Aorta (tissue), 5 donors: ENCODE measurements at places on chromosomes 7 and 10.

- H3K4me3 ChIP-seq = no peak overlapping the region
- no peaks in the 10 kb centered on the region for H3K27me3 ChIP-seq
- H3K27ac ChIP-seq = no peak overlapping the region
- no peak for DNase-seq
Measured at GRCh38 chr10:113019096-113019495, 69.0 kb downstream of the TCF7L2 start.

DNA sequence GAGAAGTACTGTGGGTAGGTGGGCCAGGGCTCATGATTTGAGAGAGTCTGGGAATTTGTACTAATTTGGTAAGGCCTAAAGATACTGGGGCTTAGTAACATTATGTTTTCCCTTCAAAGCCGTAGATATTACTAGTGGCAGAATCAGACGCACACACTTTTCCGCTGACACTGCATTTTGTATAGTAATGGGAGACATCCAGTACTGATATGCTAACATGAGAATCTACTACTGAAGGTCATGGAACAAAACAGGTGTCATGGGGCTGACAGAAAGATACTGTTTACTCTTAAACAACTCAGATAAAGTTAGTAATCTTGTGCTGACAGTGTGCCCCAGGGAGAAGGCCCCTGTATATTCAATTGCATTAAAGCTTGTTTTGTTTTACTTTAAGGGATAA is 11.1 kb upstream of the GIMAP7 start:
- H3K4me1 ChIP-seq = no peaks in the 10 kb centered on the region
- H3K27ac ChIP-seq = no peak overlapping the region
- H3K27me3 ChIP-seq = no peaks in the 10 kb centered on the region

DNA sequence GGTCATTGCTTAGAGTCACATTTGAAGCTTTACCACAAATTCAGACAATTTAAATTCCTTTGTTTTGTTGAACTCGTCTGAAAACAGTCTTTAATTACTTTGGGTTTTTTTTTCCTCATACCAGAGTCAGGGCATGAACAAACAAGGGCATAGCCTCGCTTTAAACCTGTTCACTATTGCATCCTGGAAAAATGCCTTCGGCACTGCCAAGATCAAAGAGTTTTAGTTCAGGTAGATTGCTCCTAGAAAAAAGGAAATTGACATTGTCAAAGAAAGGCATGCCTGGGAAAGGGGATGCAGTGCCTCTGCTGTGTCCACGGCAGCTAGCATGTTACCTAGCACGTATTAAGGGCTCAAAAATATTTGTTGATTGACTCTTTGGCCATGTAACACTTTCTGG is 235.1 kb downstream of the ARHGAP21 start:
- no peaks in the 10 kb centered on the region for H3K27me3 ChIP-seq
- no peaks in the 10 kb centered on the region for H3K36me3 ChIP-seq
- no peak for DNase-seq
- no peaks in the 10 kb centered on the region for H3K4me1 ChIP-seq
- no peak overlapping the region for H3K4me3 ChIP-seq

- no peak for DNase-seq
- no peaks in the 10 kb centered on the region for H3K36me3 ChIP-seq
- no peak overlapping the region for H3K4me3 ChIP-seq
Measured at GRCh38 chr7:142806957-142807356, 36.2 kb downstream of the PRSS2 start.

DNA sequence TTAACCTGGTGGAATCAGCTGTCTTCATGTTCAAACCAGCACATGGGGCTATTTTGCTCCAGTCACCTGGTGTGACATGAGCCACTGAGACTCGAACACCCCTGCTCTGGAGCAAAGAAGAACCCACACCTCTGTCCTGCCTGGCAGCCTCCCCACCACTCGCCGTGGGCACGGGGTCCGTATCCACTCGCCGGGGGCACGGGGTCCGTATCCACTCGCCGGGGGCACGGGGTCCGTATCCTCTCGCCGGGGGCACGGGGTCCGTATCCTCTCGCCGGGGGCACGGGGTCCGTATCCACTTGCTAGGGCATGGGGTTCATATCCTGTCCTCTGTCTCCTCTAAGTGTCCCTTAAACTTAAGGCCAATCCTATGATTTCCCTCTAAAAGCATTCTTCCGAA is 558.7 kb downstream of the PTPRN2 start:
- H3K4me1 ChIP-seq = no peaks in the 10 kb centered on the region
- H3K27ac ChIP-seq = no peak overlapping the region
- DNase-seq = no peak
- H3K36me3 ChIP-seq = no peaks in the 10 kb centered on the region
- H3K4me3 ChIP-seq = no peak overlapping the region

DNA sequence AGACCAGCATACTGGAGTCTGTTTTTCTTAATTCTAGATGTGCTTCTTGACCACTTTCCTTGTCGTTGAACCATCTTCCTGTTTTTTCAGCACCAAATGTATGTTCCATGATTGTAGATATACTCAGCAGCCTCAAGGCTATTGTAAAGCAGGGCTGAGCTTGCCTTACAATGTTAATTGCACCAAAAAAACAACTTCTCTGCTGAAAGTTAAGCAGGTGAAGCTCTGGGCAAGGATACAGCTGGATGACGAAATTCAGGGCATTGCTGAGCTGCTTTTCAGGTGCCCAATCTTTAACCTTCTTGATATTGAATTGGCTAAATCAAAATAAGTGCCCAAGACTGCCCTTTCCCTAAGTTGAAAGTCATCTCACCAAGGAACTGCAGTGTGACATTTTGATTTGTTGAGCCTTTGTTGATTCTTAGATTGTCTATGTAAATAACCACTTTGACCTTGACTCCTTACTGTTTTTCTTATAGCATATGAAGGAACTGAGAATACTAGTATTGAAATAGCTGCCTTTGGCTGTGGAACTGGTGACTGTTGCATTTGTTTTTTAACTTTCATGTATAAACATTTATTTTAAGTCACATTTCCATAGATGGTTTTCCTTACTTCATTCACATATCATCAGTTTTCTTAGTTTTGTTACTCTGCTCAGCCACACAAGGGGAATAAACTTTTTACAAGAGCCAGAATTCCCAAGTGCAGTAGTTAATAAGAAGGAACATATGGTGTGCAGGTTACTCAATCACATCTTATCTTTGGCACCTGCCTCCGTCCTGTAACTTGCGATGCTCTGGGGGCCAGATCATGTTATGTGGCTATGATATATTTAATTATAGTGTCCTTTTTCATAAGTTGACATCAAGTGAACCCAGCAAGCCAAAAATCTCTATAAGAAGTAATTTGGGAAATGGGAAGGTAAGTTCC is 3.1 kb downstream of the AHCYL2 start:
- DNase-seq = no peak
- no peak overlapping the region for H3K27ac ChIP-seq
- no peaks in the 10 kb centered on the region for H3K36me3 ChIP-seq
- no peaks in the 10 kb centered on the region for H3K27me3 ChIP-seq
- no peaks in the 10 kb centered on the region for H3K4me1 ChIP-seq

GRCh38 chr7:94344826-94345225 is 49.9 kb upstream of the COL1A2 start:
- no peak overlapping the region for H3K4me3 ChIP-seq
- no peaks in the 10 kb centered on the region for H3K36me3 ChIP-seq
- H3K4me1 ChIP-seq = peaks cover 3% of the 10 kb centered on the region
- H3K27me3 ChIP-seq = no peaks in the 10 kb centered on the region
- DNase-seq = no peak

GRCh38 chr10:31977440-31978155 is 49.0 kb upstream of the ARHGAP12 start:
- H3K4me1 ChIP-seq = no peaks in the 10 kb centered on the region
- no peak overlapping the region for H3K27ac ChIP-seq

- no peaks in the 10 kb centered on the region for H3K27me3 ChIP-seq
- DNase-seq = no peak
- no peaks in the 10 kb centered on the region for H3K36me3 ChIP-seq
- no peak overlapping the region for H3K27ac ChIP-seq
- no peak overlapping the region for H3K4me3 ChIP-seq
- H3K4me1 ChIP-seq = no peaks in the 10 kb centered on the region
Measured at GRCh38 chr7:107079212-107079940, 34.9 kb downstream of the PRKAR2B start.

DNA sequence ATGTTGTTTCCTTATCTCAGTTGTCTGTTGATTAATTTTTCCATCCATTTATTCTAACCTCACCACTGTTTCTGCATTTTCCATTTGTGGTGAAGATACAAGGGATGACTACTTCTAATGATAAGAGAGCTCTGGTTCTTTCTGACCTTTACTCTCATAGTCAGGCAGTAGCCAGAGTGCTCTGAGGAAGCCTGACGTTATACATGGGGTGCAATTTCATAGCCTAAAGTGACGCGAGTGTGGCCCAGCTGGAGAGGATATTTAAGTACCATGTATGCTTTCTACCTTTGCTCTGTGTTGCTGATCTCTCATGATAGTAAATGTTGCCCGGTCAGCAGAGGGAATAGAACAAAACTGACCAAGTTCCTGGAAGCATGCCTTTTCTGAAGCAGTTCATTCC is 33.9 kb upstream of the CYCS start:
- DNase-seq = no peak
- no peaks in the 10 kb centered on the region for H3K27me3 ChIP-seq
- H3K4me1 ChIP-seq = no peaks in the 10 kb centered on the region
- peaks cover 5% of the 10 kb centered on the region for H3K36me3 ChIP-seq
- no peak overlapping the region for H3K27ac ChIP-seq

GRCh38 chr10:74738985-74739567 is 87.3 kb upstream of the KAT6B start:
- H3K36me3 ChIP-seq = no peaks in the 10 kb centered on the region
- H3K4me1 ChIP-seq = no peaks in the 10 kb centered on the region
- no peak overlapping the region for H3K27ac ChIP-seq
- no peak overlapping the region for H3K4me3 ChIP-seq
- H3K27me3 ChIP-seq = no peaks in the 10 kb centered on the region

GRCh38 chr7:128790315-128791041 is 1.3 kb upstream of the CCDC136 start:
- H3K27me3 ChIP-seq = no peaks in the 10 kb centered on the region
- no peaks in the 10 kb centered on the region for H3K4me1 ChIP-seq
- peak overlapping the region; percentile 4 for H3K27ac ChIP-seq
- peak overlapping the region; percentile 63 for H3K4me3 ChIP-seq
- peak; percentile 56 for DNase-seq
- H3K36me3 ChIP-seq = no peaks in the 10 kb centered on the region

- H3K27ac ChIP-seq = no peak overlapping the region
- no peaks in the 10 kb centered on the region for H3K4me1 ChIP-seq
- no peaks in the 10 kb centered on the region for H3K36me3 ChIP-seq
- no peak for DNase-seq
- H3K27me3 ChIP-seq = no peaks in the 10 kb centered on the region
Measured at GRCh38 chr10:128922619-128923196, 544.3 kb upstream of the MGMT start.

- H3K27ac ChIP-seq = peak overlapping the region; percentile 18
- no peaks in the 10 kb centered on the region for H3K36me3 ChIP-seq
- H3K27me3 ChIP-seq = no peaks in the 10 kb centered on the region
- DNase-seq = peak; percentile 89
- no peaks in the 10 kb centered on the region for H3K4me1 ChIP-seq
Measured at GRCh38 chr7:159031135-159031701, 113.4 kb downstream of the VIPR2 start.

DNA sequence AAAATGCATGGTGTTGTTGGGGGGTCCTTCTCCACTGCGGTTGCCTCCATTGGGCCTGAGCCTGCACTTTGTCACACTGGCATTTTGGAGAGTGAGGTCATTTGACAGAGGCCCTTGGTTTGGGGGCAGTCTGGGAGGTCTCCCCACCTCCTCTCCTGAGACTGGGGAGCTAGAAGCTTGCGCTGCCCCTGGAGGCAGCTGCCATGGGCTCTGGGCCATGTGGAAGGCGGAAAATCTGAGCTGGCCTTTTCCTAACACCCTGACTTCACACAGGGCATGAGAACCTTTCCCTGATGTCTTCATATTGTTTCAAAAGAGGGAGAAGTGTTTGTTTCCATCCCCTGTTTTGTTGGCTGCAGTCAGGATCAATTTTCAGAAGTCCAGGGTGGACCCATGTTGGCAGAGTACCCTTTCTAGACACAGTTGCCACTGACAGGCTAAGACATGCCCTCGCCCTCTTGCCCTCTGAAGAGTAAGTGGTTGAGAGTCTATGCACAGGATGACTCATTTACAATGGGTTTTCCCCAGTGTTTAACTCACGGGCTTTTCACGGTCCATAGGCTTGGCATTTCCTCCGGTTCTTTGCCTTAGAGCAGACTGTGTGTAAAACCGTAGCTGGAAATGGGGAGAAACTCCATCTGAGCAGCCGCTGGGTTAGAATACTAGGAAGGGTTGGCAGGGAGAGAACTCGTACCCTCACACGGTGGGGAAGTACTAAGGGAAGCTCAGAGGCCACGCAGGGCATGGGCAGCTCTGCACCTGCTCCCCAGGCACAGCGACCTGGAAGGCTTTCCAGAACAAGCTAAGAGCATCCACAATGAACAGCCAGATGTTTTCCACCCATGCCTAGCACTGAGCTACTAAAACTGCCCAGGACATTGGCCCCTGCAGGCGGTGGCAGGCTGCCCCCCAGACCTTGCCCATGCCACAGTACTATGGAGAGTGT is 655.0 kb downstream of the SDK1 start:
- H3K27me3 ChIP-seq = no peaks in the 10 kb centered on the region
- DNase-seq = no peak
- H3K4me3 ChIP-seq = no peak overlapping the region
- H3K4me1 ChIP-seq = no peaks in the 10 kb centered on the region
- H3K27ac ChIP-seq = no peak overlapping the region

GRCh38 chr10:120047926-120048325 is 155.4 kb downstream of the SEC23IP start:
- no peak for DNase-seq
- no peak overlapping the region for H3K4me3 ChIP-seq
- no peaks in the 10 kb centered on the region for H3K36me3 ChIP-seq
- no peaks in the 10 kb centered on the region for H3K4me1 ChIP-seq

DNA sequence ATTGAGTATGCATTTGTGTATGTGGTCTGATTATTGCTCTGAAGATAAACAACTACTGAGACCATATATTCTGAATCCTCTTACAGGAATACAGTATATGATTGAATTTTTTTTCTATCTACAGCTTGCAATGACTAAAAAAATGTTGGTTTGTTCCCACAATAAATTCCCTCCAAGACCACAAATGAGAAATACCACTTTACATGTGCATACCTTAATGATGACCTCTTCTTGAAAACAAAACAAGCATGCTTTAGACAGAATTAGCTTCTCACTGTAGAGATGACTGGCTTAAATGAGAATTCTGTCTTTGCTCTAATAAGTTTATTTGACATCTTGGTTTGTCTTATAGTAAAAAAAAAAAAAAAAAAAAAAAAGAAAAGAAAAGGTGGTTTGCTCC is 241.5 kb downstream of the PCDH15 start:
- H3K27me3 ChIP-seq = no peaks in the 10 kb centered on the region
- no peaks in the 10 kb centered on the region for H3K36me3 ChIP-seq
- no peaks in the 10 kb centered on the region for H3K4me1 ChIP-seq

DNA sequence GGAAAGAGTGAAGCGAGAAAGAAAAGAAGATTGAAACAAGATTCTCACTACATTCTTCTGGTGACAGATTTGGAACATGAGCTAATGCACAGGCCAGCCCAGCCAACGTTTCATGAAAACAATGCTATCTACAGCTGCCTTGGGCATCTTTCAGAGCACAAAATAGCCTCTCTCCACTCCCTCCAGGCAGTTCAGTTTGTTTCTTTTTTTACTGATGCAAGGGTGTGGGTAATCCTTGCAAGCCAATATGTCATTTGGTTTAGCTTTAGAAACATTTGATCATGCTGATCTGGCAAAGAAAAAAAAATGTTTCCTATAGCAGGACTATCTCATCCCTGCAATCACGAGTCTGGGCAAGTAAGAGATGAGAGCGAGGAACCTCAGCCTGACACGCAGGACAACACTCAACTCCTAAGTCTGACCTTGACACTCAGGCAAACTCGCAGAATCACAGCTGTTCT is 35.9 kb downstream of the SVIL start:
- no peak overlapping the region for H3K4me3 ChIP-seq
- no peaks in the 10 kb centered on the region for H3K27me3 ChIP-seq
- no peaks in the 10 kb centered on the region for H3K36me3 ChIP-seq
- peaks cover 12% of the 10 kb centered on the region for H3K4me1 ChIP-seq
- H3K27ac ChIP-seq = no peak overlapping the region
